ENCODE measurements at places on chromosomes 2 and 18. TPM values are rescaled to one million over a fixed set of nuclear protein-coding genes. Genes with fewer than 3 reads are reported as not detected.

DNA sequence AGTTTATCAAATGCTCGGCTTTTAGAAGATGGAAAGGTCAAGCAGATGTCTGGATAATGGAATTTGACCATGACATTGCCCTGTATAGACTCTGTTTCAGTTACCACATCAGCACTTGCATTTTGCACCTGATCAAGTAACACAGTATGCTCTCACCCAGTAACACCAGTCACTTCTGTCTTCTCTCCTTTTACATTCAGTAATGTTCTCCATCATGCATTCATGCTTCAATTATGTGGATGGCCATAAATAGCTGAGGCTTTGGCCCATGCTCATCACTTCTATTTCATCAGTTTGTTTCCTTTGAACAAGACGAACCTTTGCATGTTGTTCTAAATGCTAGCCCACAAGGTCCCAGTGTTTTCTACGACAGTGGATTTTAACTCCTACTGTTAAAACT is 322.9 kb upstream of the ACVR2A start:
- no peaks in the 10 kb centered on the region for H3K36me3 ChIP-seq
- H3K4me1 ChIP-seq: peaks cover 7% of the 10 kb centered on the region
- no peak for DNase-seq
- H3K4me3 ChIP-seq: no peak overlapping the region

Gene DTNA
- total RNA-seq: 6.2 TPM

DNA sequence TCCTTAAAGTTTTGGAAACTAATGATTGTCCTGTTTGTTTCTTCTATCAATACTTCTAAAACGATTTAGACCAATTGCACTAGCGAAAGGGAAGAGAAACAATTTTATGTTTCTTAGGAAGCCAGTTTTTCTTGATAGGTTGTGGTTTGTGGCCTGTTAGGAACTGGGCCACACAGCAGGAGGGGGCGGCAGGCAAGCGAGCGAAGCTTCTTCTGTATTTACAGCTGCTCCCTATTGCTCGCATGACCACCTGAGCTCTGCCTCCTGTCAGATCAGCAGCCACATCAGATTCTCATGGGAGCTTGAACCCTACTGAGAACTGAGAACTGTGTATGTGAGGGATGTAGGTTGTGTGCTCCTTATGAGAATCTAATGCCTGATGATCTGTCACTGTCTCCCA is 201.5 kb upstream of the PXDN start:
- H3K4me3 ChIP-seq: no peak overlapping the region
- no peaks in the 10 kb centered on the region for H3K4me1 ChIP-seq
- no peak overlapping the region for H3K27ac ChIP-seq
- no peaks in the 10 kb centered on the region for H3K36me3 ChIP-seq
- no peak for DNase-seq

Gene VWA3B
- not detected for total RNA-seq

DNA sequence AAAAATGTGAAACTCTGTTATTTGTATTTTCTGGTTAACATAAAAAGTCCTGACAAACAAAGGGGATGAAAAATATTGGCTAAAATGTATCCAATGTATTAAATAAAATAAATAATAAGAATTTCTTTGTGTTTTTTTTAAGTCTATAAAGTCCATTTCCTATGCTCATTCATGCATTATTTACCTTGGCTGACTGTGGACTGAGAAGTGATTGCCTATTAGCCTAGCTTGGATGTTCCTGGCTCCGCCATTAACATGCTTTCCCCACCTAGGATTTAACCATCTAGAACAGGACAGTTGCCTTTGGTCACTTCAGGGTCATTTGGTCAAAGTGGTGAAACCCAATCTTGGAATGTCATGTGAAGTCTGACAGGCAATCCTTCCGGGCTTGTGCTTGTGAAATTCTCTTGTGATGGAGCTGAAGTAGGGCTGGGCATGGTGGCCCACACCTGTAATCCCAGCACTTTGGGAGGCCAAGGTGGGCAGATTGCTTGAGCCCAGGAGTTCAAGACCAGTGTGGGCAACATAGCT is 60.4 kb upstream of the TANC1 start:
- no peak overlapping the region for H3K27ac ChIP-seq
- no peaks in the 10 kb centered on the region for H3K36me3 ChIP-seq
- no peak overlapping the region for H3K4me3 ChIP-seq
- H3K4me1 ChIP-seq: peaks cover 11% of the 10 kb centered on the region
- H3K27me3 ChIP-seq: no peaks in the 10 kb centered on the region
- no peak for DNase-seq

GRCh38 chr2:43467891-43468290 is 127.9 kb downstream of the THADA start:
- no peak for DNase-seq
- no peaks in the 10 kb centered on the region for H3K27me3 ChIP-seq
